ENCODE measurements at places on chromosomes 16 and 17.
A peak's percentile ranks its signal among the peaks of the same experiment; 100 is the strongest.

GRCh38 chr16:90077757-90078578 lies 837 bp upstream of the PRDM7 start:
- peak; percentile 8 for DNase-seq

GRCh38 chr16:88282564-88283395 lies 100.0 kb upstream of the ZNF469 start:
- no peak for DNase-seq

DNA sequence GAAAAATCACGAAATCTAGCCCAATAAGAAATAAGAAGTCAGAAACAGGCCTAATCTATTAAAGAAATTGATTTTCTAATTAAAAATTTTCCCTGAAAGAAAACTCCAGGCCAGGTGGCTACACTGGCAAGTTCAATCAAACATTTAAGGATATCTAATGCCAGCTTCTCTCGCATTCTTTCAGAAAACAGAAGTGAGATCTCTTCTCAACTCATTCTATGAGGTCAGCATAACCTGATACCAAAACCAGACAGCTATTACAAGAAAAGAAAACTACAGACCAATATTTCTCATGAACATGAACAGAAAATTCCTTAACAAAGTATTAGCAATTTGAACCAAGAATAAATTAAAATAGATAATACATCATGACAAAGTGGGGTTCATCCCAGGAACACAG lies 52.4 kb downstream of the AXIN2 start:
- DNase-seq: no peak

DNA sequence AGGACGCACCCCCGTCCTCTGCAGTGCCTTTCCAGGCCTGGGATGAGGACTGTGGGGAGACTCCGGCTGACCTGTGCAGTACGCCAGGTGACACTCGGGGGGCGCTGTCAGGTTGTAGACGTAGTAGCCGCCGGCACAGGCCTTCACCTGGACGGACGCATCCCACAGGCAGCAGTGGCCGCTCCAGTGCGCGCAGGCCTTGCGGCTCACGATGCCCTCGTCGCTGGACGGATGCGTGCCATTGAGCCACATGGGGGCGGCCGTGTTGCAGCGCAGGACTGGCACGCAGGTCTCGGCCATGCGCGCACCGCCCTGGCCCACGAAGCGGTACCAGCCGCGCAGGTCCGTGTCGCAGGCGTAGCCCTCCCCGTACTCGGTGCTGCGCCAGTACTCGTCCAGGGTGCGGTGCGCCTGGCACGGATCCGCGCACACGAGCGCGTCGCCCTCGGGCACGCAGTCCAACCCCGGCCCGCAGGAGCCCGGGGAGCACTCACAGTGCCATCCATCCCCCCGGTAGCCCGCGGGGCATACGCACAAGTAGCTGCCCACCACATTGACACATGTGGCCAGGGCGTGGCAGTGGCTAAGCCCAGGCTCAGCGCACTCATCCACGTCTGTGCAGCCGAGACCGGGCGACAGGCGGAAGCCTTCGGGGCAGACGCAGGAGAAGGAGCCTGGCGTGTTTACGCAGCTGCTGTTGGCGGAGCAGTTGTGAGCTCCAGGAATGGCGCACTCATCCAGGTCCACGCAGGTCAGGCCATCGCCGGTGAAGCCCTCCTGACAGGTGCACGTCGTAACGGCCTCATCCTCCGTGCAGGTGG lies 3.9 kb downstream of the UMOD start:
- no peak for DNase-seq

GRCh38 chr17:34596920-34597319 lies 17.5 kb downstream of the TMEM132E start:
- DNase-seq: no peak

DNA sequence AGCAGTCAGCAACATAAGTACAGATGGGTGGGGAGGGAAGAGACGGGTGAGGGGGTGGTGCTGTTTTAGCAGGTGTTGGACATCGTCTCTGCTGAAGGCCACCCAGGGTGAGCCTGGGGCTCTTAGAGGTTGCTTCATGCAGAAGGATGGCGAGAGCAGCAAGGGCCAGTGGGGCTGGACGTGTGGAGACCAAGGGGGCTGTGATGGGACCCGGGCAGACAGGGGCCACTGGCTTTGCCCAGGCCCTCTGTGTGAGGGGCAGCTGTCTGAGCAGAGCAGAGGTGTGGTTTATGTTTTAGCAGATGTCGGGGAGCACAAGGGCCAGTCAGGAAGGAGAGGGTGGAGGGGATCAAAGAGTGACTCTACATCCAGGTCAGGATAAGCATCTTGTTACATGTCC lies 4.8 kb downstream of the NARF start:
- no peak for DNase-seq

DNA sequence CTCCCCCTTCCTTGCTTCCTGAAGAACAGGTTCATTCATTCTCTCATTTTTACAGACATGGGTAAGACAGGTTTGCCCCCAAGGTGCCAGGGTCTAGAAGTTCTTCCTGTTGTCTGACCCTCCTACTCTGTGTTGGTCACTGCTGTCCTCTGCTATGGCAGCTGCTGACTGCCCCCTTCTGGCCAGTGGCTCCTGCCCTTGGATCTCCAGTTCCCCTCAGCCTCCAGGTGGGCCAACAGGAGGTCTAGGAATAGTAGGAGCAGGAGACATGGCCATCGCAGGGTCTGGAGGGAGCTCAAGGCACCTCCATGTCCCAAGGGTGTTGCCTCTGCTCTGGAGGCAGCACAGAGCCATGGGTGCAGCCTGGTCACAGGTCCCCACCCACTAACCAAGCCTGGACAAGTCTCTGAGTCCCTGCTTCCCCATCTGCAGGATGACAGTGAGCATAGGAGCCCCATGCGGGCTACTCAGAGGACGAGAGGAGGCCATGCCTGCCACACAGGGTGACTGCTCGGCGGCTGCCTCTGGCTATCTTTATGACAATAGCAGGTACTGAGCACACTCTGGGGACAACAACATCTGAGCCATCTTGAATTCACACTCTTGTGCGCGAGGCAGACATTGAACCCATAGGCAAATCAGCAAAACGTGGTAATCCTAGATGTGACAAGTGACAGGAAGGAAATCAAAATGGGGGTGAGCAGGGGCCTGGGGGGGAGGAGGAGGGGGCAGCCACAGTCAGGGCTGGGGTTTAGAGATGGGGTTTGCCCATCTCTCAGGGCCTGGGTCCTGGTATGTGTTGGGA lies 27.0 kb upstream of the NXPH3 start:
- DNase-seq: no peak

DNA sequence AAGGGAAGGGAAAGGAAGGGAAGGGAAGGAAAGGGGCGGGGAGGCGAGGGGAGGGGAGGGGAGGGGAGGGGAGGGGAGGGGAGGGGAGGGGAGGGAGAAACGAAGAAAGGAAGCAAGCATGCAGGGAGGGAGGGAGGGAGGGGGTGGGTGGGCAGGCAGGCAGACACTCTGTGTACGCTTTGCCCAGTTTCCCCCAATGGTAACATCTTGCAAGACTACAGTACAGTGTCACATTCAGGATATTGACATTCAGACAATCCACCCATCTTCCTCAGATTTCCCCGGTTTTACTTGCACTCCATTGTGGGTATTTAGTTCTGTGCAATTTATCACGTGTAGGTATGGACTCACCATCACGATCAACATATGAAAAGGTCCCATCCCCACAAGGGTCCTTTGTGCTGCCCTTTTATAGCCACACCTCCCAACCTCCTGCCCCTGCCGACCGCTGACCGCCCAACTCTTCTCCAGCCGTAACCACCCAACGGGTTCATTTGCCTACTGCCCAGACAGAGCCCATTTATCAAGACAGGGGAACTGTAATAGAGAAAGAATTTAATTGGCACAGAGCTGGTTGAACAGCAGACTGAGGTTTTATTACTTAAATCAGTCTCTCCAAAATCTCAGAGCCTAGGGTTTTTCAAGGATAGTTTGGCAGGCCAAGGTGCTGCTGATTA lies 91.4 kb upstream of the FA2H start:
- DNase-seq: no peak

- no peak for DNase-seq
Observed at GRCh38 chr17:64092952-64093451, 36.9 kb downstream of the ERN1 start.

DNA sequence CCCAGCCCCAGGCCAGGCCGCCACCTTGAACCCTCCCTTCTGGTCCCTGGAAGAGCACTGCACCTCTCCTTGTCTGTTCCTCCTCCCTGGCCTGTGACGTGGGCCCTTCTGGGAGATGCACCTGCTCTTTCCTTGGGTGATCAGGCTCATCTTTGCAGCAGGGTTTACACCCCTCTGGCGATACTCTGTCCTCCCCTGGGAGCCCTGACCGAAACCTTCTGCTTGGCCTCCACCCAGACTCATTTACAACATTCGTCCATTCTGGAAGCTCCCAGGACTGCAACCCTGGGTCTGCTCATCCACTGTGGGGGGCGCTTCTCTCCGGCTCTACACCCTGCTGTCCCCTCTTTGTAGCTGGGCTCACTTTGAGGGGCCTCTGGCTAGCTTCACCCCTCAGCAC lies 73.3 kb downstream of the PGS1 start:
- no peak for DNase-seq

- DNase-seq: no peak
Observed at GRCh38 chr17:57016764-57017116, 38.8 kb downstream of the SCPEP1 start.

- no peak for DNase-seq
Observed at GRCh38 chr17:36495076-36495578, 8.6 kb downstream of the ZNHIT3 start.

DNA sequence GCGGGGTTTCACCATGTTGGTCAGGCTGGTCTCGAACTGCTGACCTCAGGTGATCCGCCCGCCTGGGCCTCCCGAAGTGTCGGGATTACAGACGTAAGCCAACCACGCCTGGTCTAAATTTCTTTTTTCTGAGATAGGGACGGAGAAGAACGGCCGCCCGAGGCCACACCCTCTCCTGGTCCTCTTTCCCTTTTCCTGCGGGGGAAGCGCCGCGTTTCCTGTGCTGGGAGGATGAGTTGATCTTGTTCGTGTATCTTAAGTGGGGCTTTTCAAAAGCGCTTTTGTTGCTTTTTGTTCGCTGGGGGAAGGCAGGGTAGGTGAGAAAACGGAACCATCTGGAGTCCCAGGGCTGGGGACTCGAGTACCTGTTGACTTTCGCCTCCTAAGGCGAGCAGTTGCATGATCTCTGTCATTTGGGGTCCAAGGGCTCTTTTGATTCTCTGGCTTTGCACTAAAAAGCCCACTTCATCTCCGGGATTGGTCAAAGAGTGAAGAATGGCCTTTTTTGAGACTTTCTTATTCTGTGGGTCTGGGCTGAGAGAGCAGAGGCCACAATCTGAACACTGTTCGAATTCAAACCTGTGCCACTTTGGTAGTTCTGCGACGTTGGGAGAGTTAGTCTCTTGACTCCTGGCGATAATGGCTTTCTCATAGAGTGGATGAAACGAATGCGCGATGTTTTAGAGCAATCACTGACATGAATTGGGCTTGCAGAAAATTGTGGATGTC lies 1.3 kb downstream of the FUS start:
- DNase-seq: peak; percentile 39

DNA sequence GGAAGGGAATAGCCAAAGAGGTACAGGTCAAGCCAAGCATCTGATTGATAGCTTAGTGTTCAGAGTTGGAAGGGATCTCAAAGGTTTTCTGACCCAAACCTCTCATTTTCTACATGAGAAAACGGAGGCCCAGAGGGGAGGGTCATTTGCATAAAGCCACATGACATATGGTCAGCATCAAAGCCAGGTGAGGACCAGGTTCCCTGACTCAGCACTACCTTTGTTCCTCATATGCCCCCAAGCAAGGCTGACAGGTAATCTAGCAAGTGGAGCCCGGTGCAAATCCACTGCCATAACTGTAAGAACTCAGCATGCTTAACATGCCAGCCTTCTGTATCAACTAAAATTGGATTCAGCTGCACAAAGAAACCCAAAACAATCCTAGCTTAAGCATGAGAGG lies 28.2 kb upstream of the CCL1 start:
- DNase-seq: no peak
